Stimulated activated CD8-positive, alpha-beta memory T cell treated with anti-CD3 and anti-CD28 coated beads, Interleukin-15, amount 100 ng/mL, for 4 hours (primary cell): ENCODE measurements at places on chromosomes 13 and 19.
A peak's percentile ranks its signal among the peaks of the same experiment; 100 is the strongest.

- no peak for DNase-seq
Observed at GRCh38 chr19:8641908-8642547, 11.6 kb downstream of the NFILZ start.

- DNase-seq, result peak; percentile 22
Observed at GRCh38 chr19:44748426-44749254, at the start of gene BCL3. Gene BCL3 (plus strand): TSS chr19:44748708. CDS start chr19:44748791, 83 bp downstream.

DNA sequence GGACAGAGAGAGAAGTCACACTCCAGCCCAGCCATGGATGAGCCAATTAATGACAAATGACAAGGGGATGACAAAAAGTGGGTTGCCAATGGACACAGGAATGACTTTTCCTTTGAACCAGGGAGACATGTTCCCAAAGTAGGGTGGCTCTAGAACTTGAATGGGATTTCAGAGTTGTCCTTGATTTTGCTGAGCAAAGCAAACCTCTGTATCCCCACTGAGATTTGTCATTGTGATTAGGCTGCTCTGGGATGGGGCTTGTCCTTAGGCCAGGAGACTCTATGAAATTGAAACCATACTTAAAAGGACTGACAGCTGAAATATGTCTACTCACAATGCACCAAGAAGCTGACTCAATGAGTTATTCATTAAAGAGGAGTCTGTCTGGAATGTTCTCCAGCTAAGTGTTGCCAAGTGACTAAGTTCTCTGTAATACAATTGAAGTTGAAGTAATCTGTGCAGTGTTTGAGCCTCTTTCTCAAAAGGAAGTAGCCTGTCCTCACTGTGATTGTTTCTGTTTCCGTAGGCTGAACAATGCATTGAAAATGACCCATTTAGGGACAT, 69.0 kb upstream of the PCDH9 start:
- no peak for DNase-seq

- DNase-seq, result no peak
Observed at GRCh38 chr13:113889467-113889866, 25.6 kb upstream of the GAS6 start.

GRCh38 chr19:2743099-2743498, 3.3 kb upstream of the SLC39A3 start:
- DNase-seq, result no peak

DNA sequence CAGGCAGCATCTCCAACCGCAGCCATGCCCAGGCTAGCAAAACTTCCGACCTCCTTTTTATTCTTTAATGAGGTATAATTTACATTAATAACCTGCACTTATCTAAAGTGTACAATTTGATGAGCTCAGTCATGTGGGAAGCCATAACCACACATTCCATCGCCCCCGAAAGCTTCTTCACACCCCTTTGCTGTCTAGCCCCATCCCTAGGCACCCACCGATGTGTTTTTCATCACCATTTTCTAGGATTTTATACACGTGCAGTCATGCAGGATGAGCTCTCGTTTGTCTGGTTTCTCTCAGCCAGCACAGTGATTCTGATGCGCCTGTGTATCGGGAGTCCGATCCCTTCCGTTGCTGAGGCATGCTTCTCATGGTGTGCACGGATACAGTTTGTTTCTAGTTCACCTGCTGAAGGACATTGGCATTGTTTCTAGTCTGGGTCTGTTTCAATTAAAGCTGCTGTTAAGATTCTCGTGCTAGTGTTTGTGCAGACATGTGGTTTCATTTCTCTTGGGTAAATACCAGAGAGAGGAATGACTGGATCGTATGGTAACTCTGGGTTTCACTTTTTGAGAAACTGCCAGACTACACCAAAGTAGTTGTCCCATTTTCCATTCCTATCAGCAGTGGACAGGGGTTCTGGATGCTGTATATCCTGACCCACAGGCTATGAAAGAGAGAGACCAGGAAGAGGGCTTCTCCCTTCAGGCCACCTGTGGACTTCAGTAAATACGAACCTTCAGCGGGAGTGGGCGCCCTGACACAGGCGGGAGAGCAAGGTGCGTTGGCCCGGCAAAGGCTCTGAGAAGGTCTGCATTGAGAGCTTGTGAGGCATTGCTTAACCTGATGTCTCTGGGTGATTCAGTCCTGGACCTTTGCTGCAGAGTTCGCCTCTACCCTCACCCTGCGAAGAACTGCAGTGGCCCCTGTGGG, 4.9 kb downstream of the AP1M1 start:
- DNase-seq, result no peak

DNA sequence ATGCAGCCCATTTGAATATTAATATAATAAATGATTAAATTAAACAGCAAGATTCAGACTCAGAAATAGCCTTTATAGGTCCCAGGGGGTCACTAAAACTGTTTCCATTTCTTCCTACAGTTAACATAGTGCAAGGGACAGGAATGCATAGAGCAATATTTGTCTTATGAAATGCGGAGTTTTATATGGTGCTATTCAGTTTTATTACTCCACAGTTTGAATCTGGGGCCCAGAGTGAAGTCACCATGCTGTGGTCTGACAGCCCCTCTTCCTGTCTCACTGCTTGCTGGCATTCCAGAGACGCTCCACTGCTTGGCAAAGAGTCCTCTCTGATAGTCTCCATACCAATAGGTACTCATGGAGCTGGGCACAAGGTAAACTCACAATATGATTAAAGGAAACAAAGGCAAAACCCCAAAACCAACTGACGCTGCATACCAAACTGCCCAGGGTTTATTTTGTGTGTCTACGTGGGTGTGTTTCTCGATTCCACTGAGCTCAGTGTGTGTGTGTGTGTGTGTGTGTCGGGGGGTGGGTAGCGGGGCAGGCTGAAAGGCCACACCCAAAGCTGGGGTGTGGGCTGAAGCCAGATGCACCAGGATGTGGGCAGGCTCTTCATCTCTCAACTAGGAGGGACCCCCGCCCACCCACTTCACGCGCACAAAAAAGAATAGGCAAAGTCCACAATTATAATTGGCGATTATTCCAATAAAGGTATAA, 277.9 kb downstream of the TSHZ3 start:
- DNase-seq, result no peak

DNA sequence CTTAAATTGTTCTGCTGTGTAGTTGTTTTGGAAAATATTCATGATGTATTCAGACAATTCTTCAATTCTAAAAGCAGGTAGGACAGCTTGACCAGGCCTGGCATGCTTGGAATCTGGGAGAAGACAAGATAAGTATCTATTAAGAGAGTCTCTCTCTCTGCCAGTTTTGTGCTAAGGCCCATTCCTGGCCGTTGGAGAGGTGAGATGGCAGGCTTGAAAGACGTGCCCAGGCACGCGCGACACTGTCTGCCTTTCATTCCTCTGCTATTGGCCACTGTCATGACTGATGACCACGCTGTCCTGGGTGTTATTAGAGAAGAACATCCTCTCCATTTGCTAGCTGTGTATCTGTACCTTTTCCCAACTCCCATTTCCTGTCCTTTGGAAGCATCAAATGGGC, 90.3 kb downstream of the LHFPL6 start:
- no peak for DNase-seq

DNA sequence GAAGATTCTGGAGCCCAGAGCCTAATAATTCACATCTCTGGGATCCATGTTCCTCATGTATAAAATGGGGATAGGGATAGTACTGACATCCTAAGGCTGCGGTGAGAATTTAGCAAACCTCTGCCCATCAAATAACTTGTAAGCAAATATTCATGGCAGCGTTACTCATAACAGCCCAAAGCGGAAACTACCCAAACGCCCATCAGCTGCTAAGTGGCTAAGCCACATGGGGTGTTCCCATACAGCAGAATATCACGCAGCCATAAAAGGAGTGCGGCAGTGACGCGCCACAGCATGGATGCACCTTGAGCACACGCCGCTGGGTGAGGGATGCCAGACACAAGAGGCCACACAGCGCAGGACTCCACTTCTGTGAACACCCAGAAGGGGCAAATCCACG, 19.7 kb downstream of the VRK3 start:
- no peak for DNase-seq

DNA sequence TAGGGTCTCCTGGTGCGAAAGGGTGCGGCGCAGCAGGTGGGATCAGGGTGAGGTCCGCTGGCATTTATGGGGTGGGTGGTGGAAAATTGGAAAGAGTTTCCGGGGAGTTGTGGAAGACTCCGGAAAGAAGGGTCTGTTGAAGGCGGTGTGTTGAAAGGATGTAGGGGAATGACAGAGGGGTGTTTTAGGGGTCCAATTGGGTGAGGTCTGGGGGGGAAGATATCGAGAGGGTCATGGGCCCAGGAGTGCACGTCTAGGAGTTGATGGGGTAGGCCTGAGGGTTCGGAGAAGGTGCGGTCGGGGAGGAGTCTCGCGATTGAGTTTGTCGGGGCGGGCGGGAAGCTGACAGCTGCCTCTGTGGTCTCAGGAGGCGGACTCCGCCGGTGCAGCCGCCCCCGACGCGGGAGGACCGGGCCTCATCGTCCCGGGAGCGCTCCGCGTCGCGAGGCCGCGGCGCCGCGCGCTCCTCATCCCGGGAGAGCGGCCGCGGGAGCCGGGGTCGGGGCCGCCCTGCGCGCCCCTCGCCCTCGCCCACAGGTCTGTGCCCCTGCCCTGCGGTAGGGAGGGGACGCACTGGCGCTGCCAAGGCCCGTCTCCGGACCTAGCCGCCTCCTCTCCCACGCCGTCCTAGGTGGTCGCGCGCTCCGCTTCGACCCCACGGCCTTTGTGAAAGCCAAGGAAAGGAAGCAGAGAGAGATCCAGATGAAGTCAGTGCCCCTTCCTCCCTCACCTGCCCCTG, 7.0 kb downstream of the PGLYRP1 start:
- DNase-seq, result no peak

- no peak for DNase-seq
Observed at GRCh38 chr13:77298426-77298825, 28.5 kb downstream of the MYCBP2 start.

GRCh38 chr19:2076526-2076944, 19.6 kb downstream of the MOB3A start:
- DNase-seq, result no peak

- no peak for DNase-seq
Observed at GRCh38 chr13:113978741-113979481, 5.0 kb upstream of the C13orf46 start.

DNA sequence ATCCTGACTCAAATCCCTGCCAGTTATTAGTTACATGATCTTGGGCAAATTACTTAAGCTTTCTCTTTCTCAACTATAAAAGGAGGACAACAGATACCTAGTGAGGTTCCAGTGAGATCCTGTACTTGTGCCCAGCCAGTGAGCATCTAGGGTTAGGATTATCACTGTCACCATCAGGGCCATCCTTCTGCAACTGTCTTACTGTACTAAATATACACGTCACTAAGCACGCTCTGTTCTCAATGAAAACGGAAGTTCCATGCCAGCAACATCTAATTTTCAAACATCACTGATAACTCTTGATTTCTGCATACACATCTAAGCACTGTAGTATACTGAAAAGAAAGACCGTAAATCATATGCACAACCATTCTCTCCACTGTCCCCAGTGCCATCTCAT, 70.0 kb downstream of the FOXO1 start:
- no peak for DNase-seq

GRCh38 chr13:63690672-63691071, 2275.0 kb upstream of the PCDH20 start:
- no peak for DNase-seq

GRCh38 chr19:36489920-36490415, 607 bp upstream of the ZNF566 start:
- DNase-seq, result peak; percentile 47

GRCh38 chr13:78770601-78771000, 111.6 kb upstream of the OBI1 start:
- no peak for DNase-seq

DNA sequence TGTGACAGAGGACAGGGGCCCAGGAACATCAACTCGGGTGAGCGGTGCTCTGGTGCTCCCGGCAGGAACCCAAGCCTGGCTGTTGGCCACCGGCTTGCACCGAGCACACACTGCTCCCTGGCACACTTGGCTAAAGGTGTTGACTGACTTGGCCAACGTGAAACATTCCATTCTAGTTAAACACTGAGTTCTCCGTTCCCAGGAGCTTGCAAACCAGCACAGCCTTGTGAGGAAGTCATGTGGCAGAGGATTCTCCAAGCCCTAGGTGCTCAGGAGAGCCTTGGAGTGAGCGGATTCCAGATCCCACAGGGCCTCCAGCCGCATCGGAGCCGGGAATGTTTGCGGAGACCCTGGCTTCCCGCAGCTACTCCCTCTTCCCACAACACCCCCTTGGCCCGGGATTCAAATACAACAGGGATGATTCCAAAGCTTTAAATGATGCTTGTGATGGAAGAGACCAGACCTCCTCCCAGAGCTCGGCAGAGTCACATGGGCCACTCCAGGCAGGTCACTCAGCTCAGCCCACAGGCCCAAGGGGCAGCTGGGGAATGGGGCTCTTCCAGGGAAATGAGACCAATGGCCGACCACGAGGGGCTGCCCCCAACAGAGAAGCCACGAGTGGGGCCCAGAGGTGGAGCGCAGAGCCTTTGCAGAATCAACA, 2.9 kb downstream of the C13orf46 start:
- DNase-seq, result no peak

DNA sequence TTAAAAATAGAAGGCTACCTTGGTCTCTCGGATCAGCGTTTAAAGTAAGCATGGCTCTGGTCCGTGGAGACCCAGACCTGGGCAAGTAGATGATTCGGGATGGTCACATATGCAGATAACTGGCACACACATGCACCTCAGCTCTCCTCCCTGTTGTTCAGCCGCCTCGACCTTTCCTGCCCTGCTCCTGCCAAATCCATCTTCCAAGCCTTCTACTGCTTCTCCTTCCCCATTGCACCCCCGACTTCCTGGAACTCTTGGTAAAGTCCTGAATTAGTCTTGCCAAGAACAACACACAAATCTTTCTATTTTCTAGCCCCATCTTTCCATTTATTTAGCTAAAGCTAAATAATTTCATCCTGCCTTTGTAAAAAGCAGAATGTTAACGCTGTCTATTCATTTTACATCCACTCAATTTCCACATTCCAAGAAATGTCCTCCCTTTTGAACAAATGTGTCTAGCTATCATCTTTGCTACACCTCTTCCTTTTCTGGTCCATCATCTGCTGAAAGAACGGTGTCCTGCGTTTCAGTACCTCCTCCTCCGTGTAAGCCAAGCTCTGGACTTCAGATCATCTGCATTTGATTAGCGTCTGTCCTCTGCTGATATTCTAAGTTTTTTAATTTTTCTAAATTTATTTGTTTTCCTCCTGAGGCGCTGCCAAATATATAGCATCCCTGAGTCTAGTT, 92.5 kb downstream of the ZIC5 start:
- DNase-seq, result no peak

GRCh38 chr13:106858903-106859532, 291.1 kb upstream of the ARGLU1 start:
- no peak for DNase-seq

DNA sequence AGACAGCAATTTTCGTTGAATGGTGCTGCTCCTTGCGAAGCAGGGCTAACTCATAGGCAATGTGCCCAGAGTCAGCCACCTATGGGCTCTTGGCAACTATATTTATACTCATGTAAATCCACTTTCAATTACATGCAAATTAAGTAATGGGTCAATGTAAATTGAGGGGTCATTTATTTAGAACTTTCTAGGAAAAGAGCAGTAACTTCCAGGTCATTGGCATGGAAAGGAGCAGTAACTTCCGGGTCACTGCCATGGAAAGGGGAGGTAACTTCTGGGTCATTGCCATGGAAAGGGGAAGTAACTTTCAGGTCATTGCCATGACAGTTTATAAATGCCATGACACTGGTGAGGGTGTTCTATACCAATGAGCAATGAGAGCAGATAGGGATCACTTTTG, 11.6 kb downstream of the KLK4 start:
- DNase-seq, result no peak

- no peak for DNase-seq
Observed at GRCh38 chr13:110332750-110333149, 25.7 kb downstream of the COL4A2 start.
